ENCODE measurements at places on chromosomes 2 and 18. TPM values are rescaled to one million over a fixed set of nuclear protein-coding genes. Genes with fewer than 3 reads are reported as not detected.

The MRO gene
- total RNA-seq, result 0.84 TPM

GRCh38 chr2:64115808-64116598, 28.2 kb downstream of the PELI1 start:
- DNase-seq, result no peak

- DNase-seq, result no peak
Observed at GRCh38 chr2:37526323-37526722, 145.1 kb downstream of the CDC42EP3 start.

- no peak for DNase-seq
Observed at GRCh38 chr18:79935925-79936324, 15.5 kb downstream of the SLC66A2 start.

- no peak for DNase-seq
Observed at GRCh38 chr18:78757014-78757413, 222.6 kb upstream of the SALL3 start.

DNA sequence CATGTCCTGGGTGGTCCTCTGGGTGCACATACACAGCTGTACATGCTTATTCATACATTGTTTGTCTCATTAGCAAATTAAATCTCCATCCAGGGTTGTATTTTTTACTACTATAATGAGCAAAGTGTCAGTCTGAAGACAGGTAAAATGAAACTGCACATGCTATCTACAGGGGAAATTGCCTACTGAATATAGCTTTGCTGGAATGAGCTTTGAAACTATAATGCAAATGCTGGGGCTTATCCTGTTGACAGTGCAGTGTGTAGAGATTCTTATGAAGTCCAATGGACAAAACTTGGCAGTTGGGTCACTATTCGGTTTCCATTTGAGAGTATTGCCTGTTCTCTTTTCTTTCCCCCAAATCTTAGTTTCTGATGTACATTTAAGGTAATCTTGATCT, 292.8 kb upstream of the LRP1B start:
- DNase-seq, result no peak

- DNase-seq, result no peak
Observed at GRCh38 chr2:151551556-151551955, 141.9 kb downstream of the RIF1 start.

The HRH4 gene
- not detected for total RNA-seq

All from HCT116 (cell line).